ENCODE measurements at places on chromosomes 11 and 22. TPM values are rescaled to one million over a fixed set of nuclear protein-coding genes. Genes with fewer than 3 reads are reported as not detected.

- no peak for DNase-seq
These were observed 55.0 kb downstream of the TRAF6 start for GRCh38 chr11:36454941-36455631.

DNA sequence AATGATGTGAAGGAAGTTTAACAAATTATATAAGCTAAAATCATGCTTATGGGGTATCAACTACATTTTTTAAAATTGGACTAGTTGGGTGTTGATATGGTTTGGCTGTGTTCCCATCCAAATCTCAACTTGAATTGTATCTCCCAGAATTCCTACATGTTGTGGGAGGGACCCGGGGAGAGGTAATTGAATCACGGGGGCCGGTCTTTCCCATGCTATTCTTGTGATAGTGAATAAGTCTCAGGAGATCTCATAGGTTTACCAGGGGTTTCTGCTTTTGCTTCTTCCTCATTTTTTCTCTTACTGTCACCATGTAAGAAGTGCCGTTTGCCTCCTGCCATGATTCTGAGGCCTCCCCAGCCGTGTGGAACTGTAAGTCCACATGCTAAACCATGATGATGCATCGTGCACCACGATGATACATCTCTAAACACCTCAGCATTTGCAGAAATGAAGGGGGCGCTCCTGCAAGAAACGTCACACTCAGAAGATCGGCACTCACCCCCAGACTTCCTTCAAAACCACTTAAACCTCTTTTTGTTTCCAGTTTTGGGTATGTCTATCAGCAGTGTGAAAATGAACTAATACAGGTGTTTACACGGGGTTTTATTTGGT lies 340.0 kb downstream of the SHANK2 start:
- no peak for DNase-seq

- no peak for DNase-seq
These were observed 75.7 kb upstream of the CCDC90B start for GRCh38 chr11:83361831-83362230.

- no peak for DNase-seq
These were observed 25.0 kb downstream of the ARHGAP1 start for GRCh38 chr11:46675288-46675851.

Gene GAL
- 0.23 TPM for polyA plus RNA-seq

Gene BTG4
- not detected for polyA plus RNA-seq

Measured in left kidney (tissue), 8 donors.